ENCODE measurements at places on chromosomes 5 and 9. TPM values are rescaled to one million over a fixed set of nuclear protein-coding genes. Genes with fewer than 3 reads are reported as not detected.

The DRD1 gene
- 0.23 TPM for total RNA-seq

GRCh38 chr5:73826301-73827105, 200.5 kb downstream of the ARHGEF28 start:
- DNase-seq = peak; percentile 61

- DNase-seq = no peak
These were observed 54.4 kb downstream of the CRB2 start for GRCh38 chr9:123410281-123410910.

DNA sequence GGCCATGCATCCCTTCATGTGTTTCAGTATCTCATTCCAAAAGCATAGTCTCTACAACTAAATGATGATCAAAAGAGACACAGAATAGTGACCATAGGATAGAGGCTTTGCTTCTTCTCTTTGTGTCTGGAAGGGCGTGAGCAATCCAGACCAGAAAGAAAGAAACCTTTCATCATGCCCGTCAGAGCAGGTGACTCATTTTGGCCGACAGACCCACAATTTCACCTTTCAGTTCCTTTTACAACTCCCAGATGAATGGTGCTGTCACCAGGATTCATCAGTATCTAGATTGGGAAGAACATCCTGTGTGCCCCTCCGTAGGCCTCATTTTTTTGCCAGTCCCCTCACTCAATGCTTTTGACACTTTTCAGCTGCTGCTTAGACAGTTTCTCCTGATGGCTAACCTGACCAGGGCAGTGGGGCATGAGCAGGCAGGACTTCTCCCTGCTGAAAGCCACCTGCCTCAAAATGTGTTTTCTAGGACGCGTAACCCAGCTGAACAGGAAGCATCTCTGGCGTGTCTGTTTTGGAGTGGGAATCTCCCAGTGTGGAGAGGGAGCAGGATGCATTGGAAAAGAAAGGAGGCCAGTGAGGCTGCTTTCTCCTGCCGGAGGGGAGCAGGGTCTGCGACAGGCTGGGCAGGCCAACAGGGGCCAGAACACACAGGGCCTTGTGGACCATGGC, 21.2 kb downstream of the ABLIM3 start:
- peak; percentile 84 for DNase-seq

The HARS2 gene
- total RNA-seq = 26.5 TPM

The LRRC26 gene
- not detected for total RNA-seq

The KDM3B gene
- total RNA-seq = 46.6 TPM

- DNase-seq = no peak
These were observed 14.8 kb downstream of the NDST1 start for GRCh38 chr5:150522504-150523414.

GRCh38 chr5:109961751-109962150, 272.0 kb downstream of the MAN2A1 start:
- DNase-seq = no peak

DNA sequence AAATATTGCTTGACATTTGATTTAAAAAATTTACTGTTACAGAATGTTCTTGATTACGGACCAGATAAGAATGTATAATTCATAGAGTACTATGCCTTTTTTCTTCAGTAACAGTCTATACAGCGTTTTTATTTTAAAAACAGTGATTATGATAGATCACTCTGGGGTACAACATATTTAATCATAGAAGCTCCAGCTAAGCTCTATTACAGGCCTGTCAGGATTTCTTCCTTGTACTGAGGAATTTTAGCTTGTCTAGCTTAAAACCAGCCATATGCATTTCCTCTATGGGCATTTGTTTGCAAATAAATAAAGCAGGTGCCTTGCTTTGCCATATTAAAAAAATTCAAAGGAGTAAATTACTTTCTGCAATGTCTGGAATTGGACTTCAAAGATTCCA, 423.8 kb downstream of the BNC2 start:
- DNase-seq = no peak

DNA sequence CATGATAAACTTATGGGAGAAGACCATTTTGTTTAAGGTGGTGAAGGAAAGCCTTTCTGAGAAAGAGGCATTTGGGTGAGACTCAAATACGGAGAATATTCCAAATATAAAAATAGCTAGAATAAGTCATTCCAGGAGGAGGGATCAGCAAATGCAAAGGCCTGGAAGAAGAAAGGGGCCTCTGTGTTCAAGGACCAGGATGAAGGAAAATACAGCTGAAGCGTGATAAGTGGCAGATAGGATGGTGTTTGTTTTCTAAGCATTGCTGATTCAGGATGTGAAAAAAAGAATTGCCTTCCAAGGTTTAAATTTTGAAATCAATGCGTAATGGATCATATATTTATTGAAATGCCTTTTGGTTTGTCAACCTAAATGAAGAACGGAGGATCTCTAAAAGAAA, 59.4 kb upstream of the CAST start:
- no peak for DNase-seq

GRCh38 chr5:9667906-9668305, 37.8 kb upstream of the TAS2R1 start:
- no peak for DNase-seq

The PTPRD gene
- total RNA-seq = 84.0 TPM

DNA sequence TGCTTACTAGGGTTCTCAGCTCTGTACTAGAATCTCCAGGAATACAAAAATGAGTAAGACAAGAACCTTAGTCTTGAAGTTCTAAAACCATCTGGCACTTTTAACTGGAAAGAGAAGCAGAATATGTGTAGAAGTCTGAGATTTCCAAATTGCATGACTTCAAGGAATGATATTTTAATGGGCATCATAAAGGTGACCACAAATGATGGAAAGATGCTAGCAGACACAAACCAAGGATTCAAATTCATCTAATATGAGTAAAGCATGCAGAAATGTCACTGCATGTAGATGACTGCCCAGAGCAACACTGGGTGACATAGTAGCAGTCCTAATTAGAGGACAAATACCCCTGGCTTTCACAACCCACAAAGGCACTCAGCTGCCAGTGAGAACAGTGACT, 117.2 kb downstream of the RPS23 start:
- no peak for DNase-seq

The ST8SIA4 gene
- 0.59 TPM for total RNA-seq

- no peak for DNase-seq
These were observed 308.8 kb downstream of the EFNA5 start for GRCh38 chr5:107361945-107362344.

DNA sequence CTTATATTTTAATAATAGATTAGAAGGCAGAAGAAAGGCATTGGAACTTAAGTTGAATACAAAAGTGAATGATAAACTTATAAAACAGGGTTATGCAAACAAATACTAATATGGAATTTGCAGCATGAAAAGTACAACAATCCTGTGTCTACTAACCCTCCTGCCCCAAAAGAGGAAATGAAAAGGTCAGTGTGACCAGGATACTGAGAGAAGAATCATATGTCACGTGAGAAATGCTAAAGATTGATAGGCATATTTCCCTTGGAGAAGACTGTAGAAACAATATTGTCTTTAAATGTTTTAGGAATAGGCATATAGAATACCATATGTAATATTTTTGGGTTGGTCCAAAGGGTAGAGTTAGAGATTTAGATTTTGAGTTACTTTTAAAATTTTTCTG, 3.8 kb downstream of the WDR36 start:
- DNase-seq = no peak

The ENHO gene
- total RNA-seq = 0.55 TPM

The PAXX gene
- 18.8 TPM for total RNA-seq

The PRRX2 gene
- total RNA-seq = not detected

DNA sequence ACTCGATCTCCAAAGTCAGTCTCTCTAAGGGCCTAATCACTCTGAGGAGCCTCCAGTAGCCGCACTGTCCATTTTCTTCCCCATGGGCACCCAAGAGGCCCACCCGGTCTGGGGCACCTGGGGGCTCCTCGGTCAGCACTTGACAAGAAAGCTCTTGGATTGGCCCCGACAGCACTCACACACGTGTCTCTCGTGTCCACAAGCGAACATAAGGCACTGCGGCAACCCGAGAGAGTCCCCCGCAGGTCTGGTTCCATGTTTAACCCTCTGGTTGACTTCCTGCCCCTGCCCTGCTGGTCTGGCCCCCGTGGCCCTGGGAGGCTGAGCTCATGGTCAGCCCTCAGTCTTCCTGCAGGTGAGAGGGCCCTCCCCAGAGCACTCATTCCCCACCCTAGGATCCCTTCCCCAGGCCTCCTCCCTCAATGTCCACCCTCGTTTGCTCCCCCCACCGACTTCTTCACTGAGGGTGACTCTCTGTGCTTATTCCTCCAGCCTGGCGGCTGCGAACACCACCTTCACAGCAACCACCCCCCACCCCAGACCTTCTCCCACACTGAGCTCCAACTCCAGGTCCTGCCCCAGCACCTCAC, 16.3 kb upstream of the LRRC14B start:
- DNase-seq = no peak

The CARD9 gene
- 2.7 TPM for total RNA-seq

Measured in astrocyte (in vitro differentiated cells and primary cell).